Fibroblast of the aortic adventitia (primary cell): ENCODE measurements at places on chromosomes 7 and 10. TPM values are rescaled to one million over a fixed set of nuclear protein-coding genes. Genes with fewer than 3 reads are reported as not detected.

GRCh38 chr7:117830422-117830954, 42.8 kb downstream of the CTTNBP2 start:
- DNase-seq = no peak

The ZDHHC6 gene
- 12.7 and 36.6 TPM in 2 replicates for total RNA-seq

GRCh38 chr7:44142028-44142427, 896 bp upstream of the MYL7 start:
- DNase-seq = no peak

DNA sequence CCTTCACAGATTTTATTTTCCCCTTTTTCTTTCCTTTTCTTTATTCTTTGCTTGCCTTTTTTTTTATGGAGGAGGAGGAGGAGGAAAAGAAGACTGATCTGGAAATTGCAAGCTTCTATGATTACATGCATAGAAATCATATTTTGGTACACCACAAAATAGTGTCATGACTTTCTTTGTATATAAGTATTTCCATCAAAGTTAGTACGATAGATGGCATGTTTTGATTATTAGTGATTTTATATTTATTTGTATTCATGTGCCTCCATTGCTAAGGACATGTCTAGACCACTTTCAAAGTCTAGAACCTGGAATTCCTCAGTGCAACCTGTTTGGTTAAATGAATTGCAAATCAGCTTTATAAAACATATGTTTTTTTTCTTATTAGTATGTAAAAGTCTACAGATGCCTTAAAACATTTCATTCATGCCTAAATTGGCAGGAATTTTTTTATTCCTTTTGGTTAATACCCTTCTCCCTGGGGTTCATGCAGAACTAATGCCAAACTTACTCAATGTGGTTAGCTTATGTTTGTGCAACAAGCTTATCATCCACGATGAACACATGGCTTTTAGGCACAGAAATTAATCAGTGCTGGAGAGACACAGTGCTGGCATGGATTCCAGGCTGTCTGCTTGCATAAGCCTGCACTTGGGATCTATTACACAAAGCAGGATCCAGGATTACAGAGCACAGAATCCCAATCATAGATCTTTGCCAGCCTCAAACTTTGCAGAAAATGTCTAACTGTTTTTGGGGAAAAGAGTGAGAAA, 213.1 kb downstream of the CHRM2 start:
- peak; percentile 100 for DNase-seq

The STEAP1 gene
- total RNA-seq = 23.5 and 83.4 TPM in 2 replicates

DNA sequence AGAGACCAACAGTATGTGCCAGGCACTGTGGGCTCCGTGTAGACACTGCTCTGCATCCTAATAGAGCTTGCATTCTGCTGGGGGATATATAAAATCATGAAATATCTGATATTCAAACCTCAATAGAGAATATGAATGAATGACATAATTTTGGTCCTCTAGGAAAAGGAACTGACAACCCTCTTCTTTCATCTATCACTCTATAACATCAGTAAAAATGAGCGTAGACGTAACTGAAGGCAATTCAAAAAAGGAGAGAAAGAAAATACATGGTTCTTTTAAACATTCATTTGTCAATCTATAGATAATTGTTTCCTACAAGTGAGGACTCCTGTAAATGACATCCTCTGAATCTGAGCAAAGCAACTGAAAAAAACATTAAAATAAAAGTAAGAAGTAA, 607.4 kb upstream of the LRRN3 start:
- no peak for DNase-seq

DNA sequence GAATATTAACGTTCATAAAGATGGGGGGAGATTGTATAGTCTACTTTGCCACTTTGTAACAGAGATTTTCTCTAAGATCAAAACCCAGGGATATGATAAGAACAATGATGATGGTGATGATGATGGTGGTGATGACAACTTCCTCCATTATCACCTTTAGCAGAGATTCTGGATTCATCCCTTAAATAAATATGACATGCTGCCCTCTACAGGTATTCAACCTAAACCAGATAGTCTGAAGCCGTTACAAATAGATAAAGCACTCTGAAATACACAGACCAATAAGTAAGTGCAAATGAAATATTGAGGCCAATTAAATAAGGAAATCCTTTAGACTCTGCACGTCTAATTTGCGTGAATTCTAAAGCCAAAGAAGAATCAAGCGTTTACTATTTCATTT, 211.5 kb downstream of the CREB5 start:
- no peak for DNase-seq

GRCh38 chr10:117546020-117546580, 3.6 kb downstream of the EMX2 start:
- no peak for DNase-seq

DNA sequence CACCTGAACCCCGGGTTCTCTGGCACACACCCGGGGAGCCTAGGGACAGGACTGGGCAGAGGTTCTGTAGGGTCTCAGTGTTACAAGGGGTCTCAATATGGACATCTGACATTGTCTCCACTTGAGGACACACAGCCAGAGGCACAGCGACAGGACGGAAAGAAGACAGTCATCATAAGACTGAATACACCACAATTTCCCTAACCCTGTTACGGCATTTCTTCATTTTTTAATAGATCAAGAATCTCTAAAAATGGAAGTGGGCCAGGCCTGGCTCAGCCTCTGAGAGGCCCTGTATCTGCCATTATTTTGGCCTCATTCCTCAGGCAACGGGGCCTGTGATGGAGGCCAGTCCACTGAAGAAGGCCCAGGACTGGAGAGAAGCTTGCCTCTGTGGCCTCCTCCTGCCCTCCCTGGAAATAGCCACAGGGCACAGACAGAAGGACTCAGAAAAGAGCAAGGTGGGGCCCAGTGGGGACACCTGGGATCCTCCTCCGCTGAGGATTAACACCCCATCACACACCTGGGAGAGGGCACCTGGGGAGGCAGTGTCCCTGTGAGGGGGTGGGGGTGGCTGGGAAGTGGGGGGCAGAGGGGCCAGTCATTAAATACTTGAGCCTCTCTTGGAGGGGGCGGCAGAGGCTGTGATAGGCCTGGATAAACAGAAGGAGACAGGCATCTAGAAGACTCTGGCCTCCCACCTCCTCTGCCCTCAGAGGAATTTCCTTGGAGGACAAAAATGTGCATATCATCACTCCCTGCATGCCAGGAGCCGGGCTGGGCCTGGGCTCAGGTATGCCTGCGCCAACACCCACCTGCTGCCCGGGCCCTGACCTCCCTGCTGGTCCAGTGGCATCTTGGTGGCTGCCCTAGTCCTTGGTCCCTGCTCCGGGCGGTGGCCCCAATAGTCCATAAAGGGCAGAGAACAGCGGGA, 8.0 kb downstream of the SPOCK2 start:
- peak; percentile 12 for DNase-seq

- no peak for DNase-seq
Observed at GRCh38 chr10:8508882-8509281, 454.4 kb downstream of the GATA3 start.

DNA sequence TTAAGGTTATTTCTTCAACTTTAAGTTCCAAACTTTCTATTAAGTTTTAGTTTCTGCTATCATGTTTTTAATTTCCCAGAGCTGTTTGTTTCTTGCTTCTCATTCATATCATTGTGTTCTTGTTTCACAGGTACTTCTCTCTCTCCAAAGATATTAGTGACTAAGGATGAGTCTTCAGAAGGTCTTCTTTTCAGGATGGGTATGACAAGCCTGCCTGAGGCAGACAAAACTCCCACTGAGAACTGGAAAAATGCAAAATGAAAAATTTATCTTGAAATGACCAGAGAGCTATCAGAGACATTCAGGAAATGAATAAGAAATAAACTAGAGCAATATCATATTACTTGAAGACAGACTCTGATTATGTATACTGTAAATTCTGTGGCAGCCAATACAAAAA, 110.8 kb upstream of the EGFR start:
- DNase-seq = no peak

- no peak for DNase-seq
Observed at GRCh38 chr10:71394926-71395562, 1.7 kb upstream of the CDH23 start.

DNA sequence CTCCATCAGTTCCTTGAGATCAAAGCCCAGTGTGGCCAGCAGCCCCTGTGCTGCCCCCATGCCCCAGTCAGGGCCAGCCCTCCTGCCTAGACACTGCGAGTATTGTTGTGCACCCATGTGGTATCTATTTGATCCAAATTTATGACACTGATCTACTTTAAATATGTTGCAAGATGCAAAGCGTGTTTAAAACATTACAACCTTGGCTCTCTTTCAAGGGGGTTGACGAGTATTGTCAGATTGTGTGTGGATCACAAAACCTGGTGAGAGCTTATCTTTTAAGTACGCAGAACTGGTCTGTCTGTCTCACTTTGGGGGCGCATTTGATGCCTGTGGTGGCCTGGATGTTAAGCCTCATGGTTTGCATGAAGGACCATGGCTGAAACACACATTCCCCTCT, 108.9 kb downstream of the COL13A1 start:
- no peak for DNase-seq

- no peak for DNase-seq
Observed at GRCh38 chr10:43076876-43077420, at the start of gene RET. RET (plus strand) TSS chr10:43077069; CDS start chr10:43077259, 190 bp downstream.

- DNase-seq = no peak
Observed at GRCh38 chr10:70866424-70866823, 21.9 kb downstream of the PCBD1 start.

The TMEM184A gene
- not detected in 2 replicates for total RNA-seq

The OR2A2 gene
- total RNA-seq = not detected in 2 replicates

DNA sequence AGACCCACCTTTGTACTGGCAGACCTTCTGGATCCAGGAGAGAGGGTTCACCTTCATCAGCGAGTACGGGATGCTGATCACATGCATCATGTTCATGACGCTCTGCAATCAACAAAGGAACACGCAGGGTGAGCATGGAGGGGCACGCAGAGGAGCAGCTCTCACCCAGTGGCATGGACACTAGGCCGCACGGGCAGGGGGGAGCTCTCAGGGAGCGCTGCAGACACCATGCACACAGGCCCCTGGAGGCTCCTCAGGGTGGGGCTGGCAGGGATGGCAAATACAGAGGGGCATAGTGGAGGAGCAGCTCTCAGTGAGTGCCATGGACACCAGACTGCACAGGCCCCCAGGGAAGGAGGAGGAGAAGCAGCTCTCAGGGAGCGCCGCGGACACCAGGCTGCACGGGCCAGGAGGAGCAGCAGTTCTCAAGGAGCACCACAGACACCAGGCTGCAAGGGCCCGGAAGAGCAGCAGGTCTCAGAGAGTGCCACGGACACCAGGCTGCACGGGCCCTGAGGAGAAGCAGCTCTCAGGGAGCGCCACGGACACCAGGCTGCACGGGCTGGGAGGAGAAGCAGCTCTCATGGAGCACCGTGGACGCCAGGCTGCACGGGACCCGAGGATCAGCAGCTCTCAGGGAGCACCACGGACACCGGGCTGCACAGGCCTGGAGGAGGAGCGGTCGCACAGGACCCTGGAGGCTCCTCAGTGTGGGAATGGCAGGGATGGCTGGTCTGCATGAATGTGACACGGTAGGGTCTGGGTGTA, 249.5 kb downstream of the ZMYND11 start:
- DNase-seq = no peak

DNA sequence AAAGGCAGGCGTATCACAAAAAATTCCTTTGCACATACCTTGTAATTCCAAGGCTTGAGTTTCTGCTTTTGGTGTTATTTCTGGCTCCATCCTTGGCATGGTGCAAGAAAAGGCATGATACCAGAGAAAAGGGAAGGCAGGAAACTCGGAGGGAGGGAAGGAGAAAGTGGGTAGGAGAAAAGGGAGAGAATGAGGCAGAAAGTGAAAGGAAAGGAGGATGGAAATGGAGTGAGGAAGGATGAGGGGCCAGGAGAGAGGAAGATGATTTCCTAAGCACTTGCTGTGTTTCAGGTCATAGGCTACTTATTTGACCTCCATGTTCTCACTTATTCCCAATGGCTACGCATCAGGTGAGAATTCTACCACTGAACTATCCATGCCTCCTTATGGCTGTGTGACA, 110.8 kb upstream of the JCAD start:
- DNase-seq = no peak

- peak; percentile 87 for DNase-seq
Observed at GRCh38 chr10:99711129-99711719, 20.7 kb downstream of the COX15 start.

GRCh38 chr10:108051218-108051617, 886.7 kb upstream of the SORCS1 start:
- no peak for DNase-seq

- DNase-seq = no peak
Observed at GRCh38 chr10:78864761-78865537, 203.8 kb upstream of the ZMIZ1 start.

DNA sequence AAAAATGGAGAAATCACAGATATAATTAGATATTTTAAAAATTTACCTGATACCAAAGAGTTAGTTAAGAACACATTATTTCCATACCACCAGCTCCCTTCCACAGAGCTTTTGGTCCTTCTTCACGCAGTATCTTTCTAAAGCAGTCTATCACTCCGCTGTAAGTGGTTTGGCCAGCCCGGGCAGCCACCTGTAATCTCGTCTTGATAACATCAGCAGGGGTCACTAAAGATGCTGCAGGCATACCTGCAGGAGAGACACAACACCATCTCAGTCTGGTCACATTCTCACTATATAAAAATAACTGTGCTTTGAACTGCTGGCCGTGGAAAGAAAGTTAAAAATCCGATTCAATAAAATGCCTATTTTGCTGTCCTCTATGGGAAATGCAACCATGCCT, 200.1 kb downstream of the SLC25A13 start:
- no peak for DNase-seq

DNA sequence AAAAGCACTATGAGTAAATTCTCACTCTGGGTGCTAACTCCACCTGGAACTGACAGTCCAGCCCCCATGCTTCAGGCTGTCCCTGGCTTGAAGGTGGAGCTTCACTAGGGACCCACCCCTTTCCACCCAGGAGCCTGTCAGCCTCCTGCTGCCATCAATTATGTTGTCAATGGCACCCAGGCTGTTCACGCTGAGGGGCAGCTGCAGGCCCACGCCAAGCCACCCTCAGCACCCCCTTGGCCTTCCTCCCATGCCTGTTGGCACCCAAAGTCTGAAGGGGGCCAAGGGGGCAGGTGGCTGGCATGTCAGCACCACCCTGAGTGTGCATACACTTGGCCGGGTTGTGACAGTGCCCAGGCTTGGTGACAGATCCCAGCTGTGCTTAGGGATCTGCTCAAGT, 149.3 kb downstream of the NXPH1 start:
- DNase-seq = no peak

DNA sequence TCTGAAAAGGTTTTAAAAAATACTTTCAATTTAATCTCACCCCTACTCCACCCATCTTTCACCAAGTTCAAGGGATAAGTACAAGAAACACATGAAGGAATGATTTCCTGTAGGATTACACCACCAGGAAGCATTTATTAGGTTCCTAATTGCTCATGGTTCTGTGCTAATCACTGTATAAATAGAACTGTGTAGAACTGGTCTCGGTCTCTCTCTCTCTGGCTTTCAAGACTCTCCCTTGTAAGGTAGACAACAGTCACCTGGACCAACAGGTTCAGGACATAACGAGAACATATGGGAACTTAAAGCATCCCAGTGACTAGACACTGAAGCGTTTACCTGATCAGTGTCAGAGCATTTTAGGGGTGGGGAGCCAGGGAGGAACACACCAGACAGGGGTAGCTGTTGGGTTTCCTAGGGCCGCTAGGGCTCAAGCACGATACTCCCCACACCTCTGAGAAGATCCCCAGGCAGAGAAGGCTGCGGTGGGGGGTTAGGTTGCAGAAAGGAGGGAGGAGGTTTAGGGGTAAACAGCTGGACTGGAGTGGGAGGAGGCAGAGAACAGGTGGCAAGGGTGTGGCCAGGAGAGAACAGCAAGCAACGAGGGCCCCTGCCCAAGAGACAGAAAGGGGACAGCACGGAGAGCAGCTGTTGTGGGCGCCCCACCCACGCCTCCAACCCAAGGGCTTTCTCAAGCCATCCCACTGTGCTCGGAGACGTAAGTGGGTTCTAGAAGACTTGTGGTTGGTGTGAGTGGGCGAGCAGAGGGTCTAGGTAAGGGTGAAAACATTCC, 52.5 kb upstream of the USP6NL start:
- no peak for DNase-seq

The LIPM gene
- total RNA-seq = 0.82 TPM in 1 of 2 replicates, not detected in the other
